Stimulated activated CD4-positive, alpha-beta T cell treated with anti-CD3 and anti-CD28 coated beads, Interleukin-12 subunit alpha, Interleukin-12 subunit beta, amount 100 ng/mL, for 4 hours (primary cell): ENCODE measurements at places on chromosomes 2 and 18.
A peak's percentile ranks its signal among the peaks of the same experiment; 100 is the strongest.

DNA sequence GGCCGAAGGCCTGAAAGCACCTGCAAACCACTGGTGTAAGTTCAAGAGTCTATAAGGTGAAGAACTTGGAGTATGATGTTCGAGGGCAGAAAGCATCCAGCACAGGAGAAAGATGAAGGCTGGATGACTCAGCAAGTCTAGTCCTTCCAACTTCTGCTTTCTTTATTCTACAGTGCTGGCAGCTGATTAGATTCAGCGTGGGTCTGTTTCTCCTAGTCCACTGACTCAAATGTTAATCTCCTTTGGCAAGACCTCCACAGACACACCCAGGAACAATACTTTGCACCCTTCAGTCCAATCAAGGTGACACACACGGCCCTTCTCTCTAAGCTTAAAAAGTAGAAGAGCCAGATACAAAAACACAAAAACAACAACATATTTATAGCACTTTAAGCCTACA, 43.4 kb downstream of the NMS start:
- no peak for DNase-seq

GRCh38 chr2:157839162-157839801, 36.8 kb downstream of the ACVR1 start:
- DNase-seq, result no peak

- peak; percentile 64 for DNase-seq
Observed at GRCh38 chr2:20350041-20350712, 467 bp downstream of the PUM2 start.

DNA sequence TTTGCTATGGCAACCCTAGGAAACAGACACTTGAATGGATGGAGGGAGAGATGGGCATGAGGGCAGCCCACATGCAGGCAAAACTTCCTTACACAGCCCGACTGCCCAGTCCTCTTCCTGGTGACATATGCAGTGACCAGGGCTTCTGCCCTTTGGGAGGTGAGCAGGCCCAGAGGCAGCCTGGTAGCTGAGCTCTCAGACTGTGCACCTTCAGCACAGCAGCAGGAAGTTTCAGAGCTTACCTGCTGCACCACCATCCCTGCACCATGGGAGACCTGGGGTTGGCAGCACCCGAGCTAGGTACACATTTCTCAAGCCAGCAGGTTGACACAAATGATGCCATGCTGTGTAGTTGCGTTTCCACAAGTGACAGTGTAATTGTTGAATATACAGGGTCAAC, 97.6 kb upstream of the LMAN1 start:
- no peak for DNase-seq

DNA sequence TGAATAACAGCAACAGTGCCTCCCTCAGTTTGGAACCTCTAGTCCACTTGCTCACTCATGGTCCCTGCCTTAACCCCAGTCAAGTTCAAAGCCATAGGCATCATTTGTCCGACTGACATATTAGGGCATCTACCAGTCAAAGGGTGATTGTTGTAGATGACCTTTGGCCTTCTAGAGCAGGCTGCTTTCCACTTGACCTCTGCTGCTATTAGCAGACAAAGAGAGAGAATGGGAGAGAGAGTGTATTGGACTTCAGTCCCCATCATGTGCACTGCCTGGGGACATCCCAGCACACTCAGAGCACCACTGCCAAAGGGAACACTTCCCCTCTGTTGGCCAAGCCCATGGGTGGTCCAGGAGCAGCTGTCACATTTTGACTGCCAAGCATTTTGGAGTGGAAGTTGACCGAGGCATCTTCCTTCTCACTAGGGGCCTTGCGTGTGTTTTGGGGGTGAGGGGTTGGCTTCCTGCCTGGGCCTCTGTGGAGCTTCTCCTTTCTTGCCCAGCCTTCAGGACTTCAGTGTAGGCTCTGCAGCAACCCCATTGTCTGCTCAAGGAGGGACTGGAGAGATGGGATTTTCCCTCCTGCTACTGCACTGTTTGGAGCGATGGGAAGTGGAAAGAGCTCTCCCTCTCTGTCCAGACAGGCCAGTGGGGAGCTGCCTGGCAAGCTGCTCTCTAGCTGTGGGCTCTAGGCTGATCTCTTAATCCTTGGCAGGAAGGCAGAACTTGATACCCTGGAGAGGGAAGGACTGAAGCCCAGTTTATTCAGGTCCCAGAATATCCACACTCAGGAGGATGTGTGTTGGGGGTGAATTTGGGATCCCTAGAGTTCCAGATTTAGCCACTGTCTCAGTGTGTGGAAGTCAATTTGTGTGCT, 68.1 kb downstream of the TMEM247 start:
- no peak for DNase-seq

DNA sequence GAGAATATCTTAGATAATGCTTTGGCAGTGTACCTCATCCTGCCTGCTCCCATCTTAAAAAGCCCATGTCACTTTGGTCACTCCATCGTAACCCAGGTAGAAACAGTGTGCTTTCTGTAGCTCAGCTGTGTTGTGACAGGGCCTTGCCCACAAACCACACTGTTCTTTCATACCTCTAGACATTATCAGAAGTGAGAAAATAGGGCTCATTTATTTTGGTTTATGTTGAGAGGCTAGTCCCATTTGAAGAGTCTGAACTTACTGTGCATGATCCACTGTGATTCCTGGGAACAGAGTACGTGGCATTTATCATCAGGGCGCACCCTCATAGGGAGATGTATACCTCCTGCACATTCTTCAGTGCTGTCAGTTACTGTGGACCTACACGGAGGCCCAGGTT, 69.7 kb downstream of the FEZ2 start:
- no peak for DNase-seq
